Ovary (tissue), 10 donors: ENCODE measurements at places on chromosomes 6 and 20. TPM values are rescaled to one million over a fixed set of nuclear protein-coding genes. Genes with fewer than 3 reads are reported as not detected.
A peak's percentile ranks its signal among the peaks of the same experiment; 100 is the strongest.

RFX6 gene
- polyA plus RNA-seq = not detected

EDN1 gene
- 8.0 TPM for polyA plus RNA-seq

DNA sequence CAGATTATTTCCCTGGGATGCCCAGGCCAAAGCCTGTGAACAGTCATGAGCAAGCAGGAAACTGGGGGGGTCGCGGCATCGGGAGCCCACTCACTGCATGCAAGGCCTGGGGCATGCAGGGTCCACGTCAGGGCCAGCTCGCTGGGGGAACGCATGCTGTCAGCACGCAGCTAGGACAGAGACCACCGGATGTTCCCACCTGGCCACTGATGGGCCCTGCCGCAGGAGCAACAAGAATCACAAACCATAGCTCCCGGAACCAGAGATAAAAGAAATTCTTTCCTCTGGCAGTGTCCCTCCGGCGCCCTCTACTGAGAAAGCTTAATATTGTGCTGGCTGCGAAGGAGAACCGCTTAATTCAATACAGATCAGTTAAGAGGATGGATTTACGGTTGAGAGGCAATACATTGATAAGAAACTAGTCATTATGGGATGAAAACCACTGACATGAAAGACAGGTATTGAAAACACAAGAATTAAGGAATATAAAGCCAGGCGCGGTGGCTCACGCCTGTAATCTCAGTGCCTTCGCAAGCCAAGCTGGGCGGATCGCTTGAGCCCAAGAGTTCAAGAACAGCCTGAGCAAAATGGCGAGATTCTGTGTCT, 32.6 kb downstream of the C6orf15 start:
- peak; percentile 52 for DNase-seq

PRPH2 gene
- 2.0 TPM for polyA plus RNA-seq

OXT gene
- not detected for polyA plus RNA-seq

DNA sequence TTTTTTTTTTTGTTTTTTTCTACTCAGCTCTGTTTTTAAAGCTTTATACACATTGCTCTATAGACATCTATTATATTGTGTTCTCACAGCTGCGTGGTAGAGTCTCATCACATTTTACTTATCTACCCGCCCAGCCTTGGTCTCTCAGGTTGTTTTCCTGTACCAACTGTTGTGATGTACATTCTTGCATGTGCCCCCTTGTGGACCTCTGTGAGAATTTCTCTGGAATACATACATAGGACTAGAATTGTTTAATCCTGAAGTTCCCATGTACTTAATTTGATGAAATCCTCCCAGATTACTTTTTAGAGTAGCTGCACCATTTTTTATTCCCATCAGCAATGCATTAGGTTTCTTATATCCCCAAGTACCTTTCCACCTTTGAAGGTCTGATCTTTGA, 40.4 kb upstream of the TINAG start:
- DNase-seq = no peak

PRSS16 gene
- polyA plus RNA-seq = 3.5 TPM

GRCh38 chr20:4546786-4547185, 174.9 kb upstream of the PRND start:
- DNase-seq = no peak

DNA sequence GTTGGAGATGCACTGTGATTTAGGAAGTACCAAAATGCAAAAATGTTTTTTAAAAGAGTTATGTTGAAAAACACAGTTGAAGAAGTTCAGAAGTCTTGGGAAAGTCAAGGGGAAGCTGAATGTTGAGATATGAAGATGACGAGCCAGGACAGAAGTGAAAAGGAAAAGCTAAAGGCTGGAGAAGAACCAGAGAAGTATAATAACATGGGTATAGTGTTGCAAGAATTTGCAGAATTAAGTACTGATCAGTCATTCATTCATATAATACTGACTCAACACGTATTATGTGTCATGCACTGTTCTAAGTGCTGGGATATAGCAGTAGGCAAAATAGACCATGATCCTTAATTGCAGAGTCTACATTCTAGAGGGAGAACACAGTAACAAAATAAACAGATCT, 432.8 kb downstream of the CDC5L start:
- DNase-seq = no peak

GRCh38 chr20:41367393-41367695, 726 bp upstream of the EMILIN3 start:
- no peak for DNase-seq

- DNase-seq = no peak
Measured at GRCh38 chr6:86536121-86536520, 401.2 kb upstream of the HTR1E start.

GRCh38 chr6:138160329-138161087, 1.2 kb upstream of the ARFGEF3 start:
- DNase-seq = no peak

THBD gene
- 24.0 TPM for polyA plus RNA-seq

DNA sequence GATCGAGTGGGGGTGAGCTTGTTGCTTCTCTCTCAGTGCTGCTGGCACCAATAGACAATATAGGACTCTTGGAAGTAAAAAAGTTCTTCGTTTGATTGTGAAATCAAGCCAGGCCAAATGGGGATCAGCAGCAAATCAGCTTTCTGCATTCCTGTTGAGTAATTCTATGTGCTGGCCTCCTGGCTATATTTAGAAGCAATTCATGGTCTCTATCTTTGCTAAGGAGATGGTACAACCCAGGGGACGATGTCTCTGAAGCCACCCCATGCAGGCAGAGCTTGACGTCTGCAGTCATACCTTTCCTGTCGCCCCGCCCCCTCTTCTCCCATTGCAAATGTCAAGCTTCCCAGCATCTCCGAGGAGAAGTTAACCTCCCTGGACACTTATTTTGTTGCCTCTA, 199.1 kb downstream of the SCP2D1 start:
- peak; percentile 33 for DNase-seq

DNA sequence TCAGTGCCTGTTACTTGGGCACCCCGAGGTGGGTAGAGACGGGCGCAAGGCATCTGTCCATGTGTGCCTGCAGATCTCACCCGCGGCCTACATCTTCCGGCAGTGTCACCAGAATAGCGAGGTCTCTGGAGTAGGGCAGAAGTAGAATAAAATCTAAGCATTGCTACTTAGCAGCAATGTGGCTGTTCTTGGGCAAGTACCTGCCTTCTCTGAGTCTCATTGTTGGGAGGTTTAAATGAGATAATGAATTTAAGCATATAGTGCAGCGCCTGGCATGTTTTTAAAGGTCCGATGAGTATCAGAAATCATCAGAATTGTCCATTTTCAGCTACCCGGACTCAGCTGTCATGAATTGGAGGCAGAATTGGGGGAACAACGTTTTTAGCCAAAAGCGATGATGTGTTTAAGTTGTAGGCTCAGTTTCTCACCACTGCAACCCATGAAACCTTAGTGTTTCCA, 800 bp downstream of the ABCC10 start:
- no peak for DNase-seq

GRCh38 chr6:73121421-73121993, 103.8 kb downstream of the KHDC1L start:
- no peak for DNase-seq

GRCh38 chr6:132995432-132995831, 181.1 kb downstream of the RPS12 start:
- DNase-seq = no peak

DNA sequence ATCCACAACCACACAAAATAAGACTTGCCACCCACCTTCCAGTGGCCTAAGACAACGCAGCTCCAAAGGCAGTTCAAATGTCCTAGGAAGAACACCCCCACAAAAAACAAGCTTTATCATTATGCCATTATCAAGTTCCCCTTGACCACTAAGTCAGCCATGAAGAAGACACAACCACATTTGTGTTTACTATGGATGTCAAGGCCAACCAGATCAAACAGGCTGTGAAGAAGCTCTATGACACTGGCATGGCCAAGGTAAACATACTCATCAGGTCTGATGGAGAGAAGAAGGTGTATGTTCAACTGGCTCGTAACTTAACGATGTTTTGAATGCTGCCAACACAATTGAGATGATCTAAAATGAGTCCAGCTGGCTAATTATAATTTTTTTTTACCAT, 26.1 kb downstream of the SEC63 start:
- no peak for DNase-seq

AIG1 gene
- 34.5 TPM for polyA plus RNA-seq

OR2H2 gene
- polyA plus RNA-seq = not detected

PROCR gene
- 40.2 TPM for polyA plus RNA-seq

WFDC12 gene
- polyA plus RNA-seq = not detected

C4A gene
- 114 TPM for polyA plus RNA-seq

DNA sequence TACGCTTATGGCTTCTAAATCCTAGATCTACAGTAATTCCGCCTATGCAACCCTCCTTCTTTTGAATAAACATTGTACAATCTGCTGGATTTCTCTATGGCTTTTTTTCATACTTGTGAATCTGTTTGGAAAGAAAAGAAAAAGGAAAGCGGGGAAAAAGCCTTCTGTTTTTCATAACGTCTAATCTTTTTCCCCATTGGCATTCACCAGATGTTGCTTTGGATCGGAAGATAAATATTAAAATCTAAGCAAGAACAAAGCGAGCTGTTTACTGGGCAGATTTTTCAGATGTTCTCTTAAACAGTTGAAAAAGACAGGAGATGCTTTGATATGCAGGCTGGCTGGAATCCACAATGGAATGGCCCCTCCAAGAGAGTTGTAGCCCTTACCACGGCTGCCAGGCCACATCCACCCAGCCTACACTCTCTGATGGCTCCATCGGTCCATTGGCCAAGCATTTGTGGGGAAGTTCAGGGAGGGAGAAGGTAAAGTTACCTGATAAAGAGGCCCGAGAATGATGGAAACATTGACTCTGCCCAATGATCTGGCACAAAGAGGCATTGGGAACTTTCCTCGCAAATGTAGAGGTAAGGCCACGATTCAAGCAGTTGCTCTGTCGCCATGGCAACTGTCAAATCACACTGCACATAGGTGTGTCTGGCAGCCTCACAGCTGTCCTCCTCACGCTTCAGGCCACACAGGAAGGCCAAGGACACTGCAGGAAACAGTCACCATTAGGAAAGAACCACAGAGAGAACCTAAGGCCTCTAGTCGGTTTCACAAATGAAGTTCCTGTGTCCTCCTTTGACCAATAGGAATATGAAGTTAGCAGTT, 70.3 kb downstream of the PKHD1 start:
- no peak for DNase-seq

- no peak for DNase-seq
Measured at GRCh38 chr6:14975471-14975817, 270.4 kb upstream of the JARID2 start.

TNXB gene
- 13.3 TPM for polyA plus RNA-seq

DNA sequence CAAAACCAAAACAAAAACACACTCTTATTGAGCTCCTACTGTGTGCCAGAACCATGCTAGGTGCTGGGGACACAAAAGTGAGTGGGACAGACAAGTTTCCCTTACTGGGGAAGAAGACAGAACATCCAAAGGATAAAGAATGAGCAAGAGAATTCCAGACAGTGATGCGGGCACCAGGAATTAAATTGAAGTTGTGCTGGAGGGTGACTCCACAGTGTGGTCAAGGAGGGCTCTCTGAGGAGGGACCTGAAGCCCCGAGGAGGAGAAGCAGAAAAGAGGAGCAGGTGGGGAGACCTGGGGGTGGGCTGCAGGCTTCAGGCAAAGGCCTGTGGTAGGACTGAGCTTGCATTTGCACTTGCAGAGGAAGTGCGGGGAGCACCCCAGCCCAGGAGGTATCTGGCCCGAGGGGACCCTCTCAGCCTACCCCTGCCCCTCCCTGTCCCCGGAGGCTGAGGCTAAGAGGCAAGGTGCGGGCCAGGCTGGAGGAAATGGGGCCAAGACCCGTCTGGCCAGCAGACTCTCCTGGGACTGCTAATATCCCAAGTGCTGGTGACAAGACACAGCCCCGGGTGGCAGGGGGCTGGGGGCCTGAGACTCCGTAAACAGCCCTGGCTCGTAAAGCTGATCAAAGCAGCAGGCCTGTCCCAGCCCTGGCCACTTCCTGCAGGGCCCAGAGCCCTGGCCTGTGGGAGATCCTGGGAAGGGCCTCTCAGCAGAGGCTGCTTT, 57.1 kb downstream of the SNAI1 start:
- no peak for DNase-seq

DNA sequence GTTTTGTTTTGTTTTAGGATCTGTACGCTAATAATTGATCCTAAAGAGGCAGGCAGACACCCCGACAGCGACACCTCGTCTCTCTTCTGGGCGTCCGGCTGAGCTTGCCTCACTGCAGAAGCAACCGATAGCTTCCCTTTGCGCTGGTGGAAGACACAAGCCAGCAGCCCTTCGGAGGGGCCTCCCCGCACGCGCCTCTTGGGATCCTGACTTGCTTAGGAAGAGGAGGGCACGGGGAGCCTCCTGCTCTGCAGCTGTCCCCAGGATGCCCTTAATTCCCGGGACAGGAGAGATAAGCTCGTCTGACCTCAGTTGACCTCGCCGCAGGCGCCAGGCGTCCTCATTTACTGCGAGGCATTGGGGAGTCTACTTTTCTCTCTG, 94.0 kb downstream of the CD83 start:
- DNase-seq = peak; percentile 53

MSH5 gene
- polyA plus RNA-seq = 4.8 TPM

CRIP3 gene
- polyA plus RNA-seq = 1.7 TPM

- no peak for DNase-seq
Measured at GRCh38 chr20:858011-858410, 24.5 kb downstream of the FAM110A start.
